DMS153 (cell line): ENCODE measurements at places on chromosomes 5 and 9.

DNA sequence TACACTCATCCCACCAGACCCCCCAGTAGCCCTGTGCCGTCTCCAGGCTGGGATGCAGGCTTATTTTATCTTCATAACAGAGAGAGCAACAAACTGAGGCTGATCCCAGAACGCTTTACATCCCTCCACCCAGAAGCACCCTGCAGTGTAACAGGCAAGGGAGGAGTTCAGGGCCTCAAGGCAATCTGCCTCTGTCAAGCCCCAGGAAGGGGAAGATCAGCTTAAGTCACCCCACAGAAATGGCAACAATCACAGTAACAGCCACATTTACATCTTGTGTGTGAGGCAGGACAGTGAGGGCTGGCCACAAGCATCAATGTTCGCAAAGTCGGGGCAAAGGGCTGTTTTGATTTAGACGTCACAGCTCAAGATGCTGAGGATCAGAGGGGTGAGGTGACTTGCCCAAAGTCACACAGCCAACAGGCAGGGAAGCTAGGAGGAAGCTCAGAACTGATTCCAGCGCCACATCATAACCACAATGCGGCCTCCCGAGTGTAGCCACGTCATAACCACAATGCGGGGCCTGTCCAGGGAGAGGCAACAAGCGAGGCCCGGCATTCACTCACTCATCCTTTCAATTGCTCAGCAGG lies 14.4 kb downstream of the STK10 start:
- no peak for DNase-seq

GRCh38 chr9:110731437-110732028 lies 62.9 kb downstream of the MUSK start:
- DNase-seq, result no peak

DNA sequence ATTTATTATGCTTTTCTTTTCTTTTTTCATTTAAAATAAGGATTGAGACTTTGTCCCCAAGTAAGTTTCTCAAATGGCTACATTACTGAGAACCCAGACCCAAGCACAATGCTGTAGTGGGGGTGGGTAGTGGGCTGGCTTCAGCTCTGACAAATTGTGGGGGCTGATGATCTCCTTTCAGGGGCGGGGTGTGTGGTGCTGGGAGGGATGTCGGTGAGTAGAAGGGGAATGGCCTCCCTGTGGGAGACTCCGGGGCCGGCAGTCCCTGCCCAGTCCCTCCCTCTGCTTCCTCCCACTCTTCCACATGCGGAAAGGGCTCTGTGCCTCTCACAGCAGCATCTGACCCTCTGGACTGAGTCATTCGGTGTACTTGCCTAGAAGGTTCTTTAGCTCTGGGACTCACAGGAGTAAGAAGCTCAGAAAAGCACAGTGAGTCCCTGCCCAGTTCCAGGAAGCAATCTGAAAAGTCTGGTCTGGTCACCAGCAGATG lies 14.3 kb downstream of the CD180 start:
- no peak for DNase-seq

DNA sequence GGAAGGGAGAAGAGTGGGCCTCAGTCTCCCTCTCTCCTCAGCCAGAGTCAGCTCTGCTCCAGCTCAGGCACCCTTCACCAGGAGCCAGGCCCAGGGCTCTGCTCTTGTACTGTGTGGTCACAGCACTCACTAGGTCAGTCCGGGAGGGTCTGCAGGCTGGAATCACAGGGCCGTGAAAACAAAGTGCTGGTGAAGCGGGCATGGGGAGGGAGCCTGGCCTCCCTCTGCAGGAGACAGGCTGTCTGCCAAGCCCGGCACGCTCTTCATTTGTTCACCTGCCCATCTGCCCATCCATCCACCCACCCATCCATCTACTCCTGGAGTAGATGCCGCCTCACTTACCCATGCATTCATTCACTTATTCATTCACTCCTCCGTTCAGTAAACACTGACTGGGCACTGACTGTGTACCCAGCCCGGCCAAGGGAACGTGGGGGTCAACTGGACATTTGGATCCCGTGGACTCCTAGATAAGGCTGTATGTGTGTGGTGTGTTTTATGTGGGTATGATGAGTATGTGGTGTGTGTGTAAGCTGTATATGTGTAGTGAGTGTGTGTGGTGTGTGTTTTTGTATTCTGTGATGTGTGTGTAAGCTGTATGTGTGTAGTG lies 3.6 kb downstream of the SPAAR start:
- no peak for DNase-seq

GRCh38 chr5:151622367-151623088 lies 31.4 kb upstream of the FAT2 start:
- no peak for DNase-seq

GRCh38 chr9:108117795-108118194 lies 628.2 kb upstream of the KLF4 start:
- DNase-seq, result no peak

DNA sequence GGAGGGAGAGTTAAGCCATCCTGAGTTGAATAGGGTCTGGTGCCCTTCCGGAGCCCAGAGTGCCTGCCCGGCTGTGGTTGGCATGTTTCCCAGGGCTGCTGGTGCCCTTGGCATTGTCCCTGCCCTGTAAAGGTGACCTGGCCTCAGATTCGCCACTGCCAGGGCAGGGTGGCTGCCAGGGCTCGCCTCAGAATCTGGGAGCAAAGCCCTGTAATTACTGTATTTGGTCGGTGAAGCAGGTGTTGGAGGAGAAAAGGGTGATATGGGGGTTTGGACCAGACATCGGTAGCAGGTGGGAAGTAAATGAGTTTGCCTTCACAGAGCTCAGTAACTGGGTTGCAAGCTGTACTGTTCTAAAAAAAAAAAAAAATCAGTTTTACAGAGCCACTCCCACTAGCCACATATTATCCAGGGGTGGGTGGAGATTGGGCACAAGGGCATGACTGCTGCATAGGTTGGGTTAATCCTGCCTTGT lies 47.6 kb downstream of the RGS3 start:
- DNase-seq, result no peak

DNA sequence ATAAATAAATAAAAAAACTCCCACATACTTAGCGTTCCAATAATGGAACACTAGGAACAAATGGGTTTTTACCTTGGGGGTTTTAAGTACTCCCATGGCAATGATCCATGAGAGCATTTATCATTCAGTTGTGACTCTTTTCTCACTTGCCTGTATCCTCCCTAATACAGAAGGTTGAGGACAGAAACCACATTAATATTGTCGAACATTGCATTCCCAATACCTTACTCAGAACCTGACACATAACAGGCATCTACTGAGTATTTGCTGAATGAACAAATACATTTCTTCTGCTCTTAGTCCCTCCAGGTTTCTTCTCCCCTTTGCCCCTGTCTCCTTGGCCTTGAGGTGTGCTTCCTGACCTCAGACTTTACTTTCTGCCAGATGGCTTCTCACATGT lies 175.9 kb downstream of the CEMIP2 start:
- DNase-seq, result no peak

DNA sequence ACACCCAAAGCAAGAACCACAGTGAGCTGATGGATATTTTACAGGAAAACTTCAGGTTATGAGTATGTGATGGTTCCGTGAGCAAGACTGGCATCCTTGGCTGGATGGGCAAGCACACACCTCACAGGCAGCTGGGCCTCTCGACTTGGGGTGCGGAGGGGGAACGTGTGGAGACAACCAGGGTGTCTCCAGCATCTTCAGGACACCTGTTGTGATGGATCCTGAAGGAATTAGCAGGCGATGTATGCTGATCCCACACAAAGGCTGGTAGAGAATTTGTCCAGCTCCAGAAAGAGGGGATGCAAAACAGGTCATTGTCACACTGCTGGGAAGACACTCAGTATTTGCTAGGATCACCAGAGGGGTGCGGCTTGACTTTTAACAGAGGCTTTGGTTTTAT lies 42.7 kb downstream of the SECISBP2 start:
- DNase-seq, result no peak

GRCh38 chr9:131097126-131097947 lies 1.0 kb downstream of the AIF1L start:
- no peak for DNase-seq

- peak; percentile 90 for DNase-seq
These were observed 441.5 kb downstream of the RASEF start for GRCh38 chr9:82621447-82621846.

- no peak for DNase-seq
These were observed 369.4 kb downstream of the TMEM161B start for GRCh38 chr5:87899208-87899661.

GRCh38 chr9:83339435-83339834 lies 198.8 kb downstream of the FRMD3 start:
- no peak for DNase-seq

DNA sequence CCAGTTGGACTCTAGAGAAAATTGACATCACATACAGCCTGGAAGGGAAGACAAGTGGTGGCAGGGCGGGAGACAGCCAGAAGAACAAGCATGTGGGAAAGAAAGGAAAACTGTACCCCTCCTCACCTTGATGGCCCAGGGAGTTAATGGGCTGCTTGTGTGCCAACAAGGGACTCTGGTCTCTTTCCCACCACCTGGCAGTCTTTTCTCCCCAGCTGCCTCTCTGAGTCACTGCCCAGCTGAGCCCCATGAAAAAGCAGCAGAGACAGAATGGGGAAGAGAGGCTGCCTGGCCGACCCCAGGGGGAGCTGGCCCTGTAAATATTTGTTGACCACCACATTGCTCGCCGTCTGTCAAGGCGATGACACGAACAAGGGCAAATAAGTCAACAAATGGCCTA lies 359.4 kb downstream of the ENC1 start:
- no peak for DNase-seq

- DNase-seq, result no peak
These were observed 179.3 kb downstream of the DEPDC1B start for GRCh38 chr5:60520451-60521227.

DNA sequence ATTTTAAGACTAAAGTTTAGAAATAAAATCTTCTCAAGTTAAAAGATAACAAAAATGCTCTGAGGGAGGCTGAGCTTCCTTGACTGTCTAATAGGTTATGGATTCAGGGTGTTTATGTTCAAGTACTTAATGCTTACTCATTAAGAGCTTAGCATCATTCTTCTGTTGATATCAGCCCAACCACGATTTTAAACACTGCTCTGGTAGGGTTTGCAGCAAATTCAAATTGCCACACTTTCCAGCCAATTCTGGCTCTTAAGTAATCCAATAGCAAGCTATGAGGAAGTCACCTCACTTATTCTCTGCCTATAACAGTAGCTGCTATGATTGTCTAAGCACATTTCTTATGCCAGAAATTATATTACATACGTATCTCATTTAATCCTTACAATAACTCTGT lies 191.0 kb upstream of the KIF2A start:
- no peak for DNase-seq

- DNase-seq, result no peak
These were observed 21.9 kb upstream of the FOXE1 start for GRCh38 chr9:97830884-97831829.

- no peak for DNase-seq
These were observed 150.9 kb downstream of the BRINP1 start for GRCh38 chr9:119218293-119218692.

DNA sequence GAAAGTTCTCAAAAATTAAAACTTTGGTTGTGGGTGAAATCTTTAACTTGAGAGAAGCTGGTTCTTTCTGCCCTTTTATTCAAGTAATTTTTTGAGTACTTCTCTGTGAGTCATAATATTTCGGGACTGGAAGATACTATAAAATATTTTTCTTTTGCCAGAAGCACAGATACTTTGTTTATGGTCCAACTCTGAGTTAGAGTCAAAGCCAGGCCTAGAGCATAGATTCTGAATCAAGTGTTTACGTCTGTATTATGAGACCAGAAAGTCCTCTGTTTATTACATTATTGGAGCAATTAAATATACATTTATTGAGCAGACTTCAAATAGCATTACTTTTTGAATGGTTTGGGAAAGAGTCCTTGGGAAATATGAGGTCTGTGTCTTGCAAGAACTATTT lies 187.9 kb downstream of the FER start:
- DNase-seq, result no peak

DNA sequence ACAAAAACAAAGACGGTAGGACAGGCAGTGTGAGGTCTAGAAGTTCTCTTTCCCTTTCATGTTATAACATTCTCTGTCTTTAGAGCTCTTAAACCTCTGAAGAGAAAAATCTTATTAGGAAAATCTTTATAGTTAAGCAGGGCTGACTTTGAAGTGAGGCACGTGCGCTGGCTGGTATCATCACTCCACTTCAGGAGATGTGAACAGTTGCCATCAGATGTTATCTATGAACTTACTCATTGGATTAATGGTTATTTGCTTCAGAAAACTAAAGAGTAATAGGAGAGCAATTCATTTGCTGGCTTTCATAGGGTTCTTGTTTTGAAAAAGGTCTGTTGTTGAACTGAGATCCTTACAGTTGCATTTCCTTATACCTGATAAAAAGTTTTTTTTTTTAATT lies 25.7 kb downstream of the LRRTM2 start:
- no peak for DNase-seq

- DNase-seq, result peak; percentile 21
These were observed 1.2 kb downstream of the ARRDC3 start for GRCh38 chr5:91381774-91382359.

DNA sequence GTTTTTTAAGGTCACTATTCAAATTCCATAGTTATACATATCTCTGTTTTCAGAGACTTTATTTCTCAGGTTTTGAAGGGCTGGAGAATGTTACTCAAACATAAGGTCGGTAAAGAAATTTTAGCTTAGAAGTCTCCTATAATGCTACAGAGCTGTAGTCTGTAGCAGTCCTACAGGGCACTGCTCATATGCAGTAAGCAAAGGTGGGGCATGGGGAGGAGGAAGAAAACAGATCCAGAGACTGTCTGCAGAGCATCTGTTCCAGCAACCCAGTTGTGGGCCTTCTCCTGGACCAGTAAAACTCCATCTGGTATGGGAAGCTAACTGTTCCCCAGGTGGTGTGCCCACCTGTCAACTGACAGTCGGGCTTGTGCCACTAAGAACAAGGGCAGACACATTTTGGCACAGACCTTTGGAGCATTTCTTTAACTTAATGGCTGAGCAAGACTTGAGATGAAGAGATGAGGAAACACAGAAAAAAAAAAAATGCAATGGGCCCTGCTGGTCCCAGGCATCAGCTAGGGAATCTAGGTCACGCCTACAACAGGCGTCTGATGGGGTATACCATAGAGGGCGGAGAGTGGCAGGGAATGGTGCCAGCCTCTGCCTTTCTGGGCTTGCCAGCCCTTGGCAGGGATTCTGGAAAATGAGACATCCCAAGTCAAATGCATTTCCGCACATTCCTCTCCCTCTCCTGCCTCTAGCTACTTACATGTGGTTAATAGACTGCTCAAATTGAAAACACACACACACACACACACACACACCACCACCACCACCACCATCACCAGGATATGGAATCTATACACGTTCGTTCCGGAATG lies 218.9 kb downstream of the ARL15 start:
- DNase-seq, result no peak

- DNase-seq, result no peak
These were observed 92.6 kb downstream of the EFNA5 start for GRCh38 chr5:107578051-107578635.
